WTC11 (cell line): ENCODE measurements at places on chromosomes 6 and 20.

DNA sequence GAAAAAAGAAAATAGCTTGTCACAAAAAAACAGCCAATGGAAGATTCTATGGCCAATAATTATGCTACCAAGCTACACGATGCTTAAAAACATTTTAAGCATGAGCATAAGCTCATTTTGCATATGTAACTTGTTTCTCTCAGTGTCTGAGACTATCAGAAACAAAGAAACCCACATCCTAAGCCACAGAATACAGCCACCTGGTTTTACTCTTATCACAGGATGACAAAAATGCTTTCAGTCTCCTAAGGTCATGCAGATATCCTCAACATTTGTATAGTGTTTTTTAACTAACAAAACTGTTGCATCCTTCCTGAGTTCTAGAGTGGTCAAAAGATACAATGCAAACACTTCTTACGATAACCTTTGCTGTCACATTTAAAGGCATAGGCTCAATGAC lies 172.1 kb upstream of the RUNX2 start:
- H3K27me3 ChIP-seq = no peaks in the 10 kb centered on the region
- DNase-seq = no peak
- H3K4me1 ChIP-seq = 0 out of 2 replicates have a peak, but pooled peaks cover 3% of the 10 kb centered on the region
- H3K27ac ChIP-seq = no peak overlapping the region
- H3K36me3 ChIP-seq = no peaks in the 10 kb centered on the region

- no peaks in the 10 kb centered on the region; the same call in 1 of the 2 replicates for H3K36me3 ChIP-seq
- no peak overlapping the region for H3K27ac ChIP-seq
- H3K27me3 ChIP-seq = no peaks in the 10 kb centered on the region
- no peak overlapping the region for H3K4me3 ChIP-seq
- no peak for DNase-seq
These were observed 18.0 kb downstream of the CDYL start for GRCh38 chr6:4794140-4794707.

DNA sequence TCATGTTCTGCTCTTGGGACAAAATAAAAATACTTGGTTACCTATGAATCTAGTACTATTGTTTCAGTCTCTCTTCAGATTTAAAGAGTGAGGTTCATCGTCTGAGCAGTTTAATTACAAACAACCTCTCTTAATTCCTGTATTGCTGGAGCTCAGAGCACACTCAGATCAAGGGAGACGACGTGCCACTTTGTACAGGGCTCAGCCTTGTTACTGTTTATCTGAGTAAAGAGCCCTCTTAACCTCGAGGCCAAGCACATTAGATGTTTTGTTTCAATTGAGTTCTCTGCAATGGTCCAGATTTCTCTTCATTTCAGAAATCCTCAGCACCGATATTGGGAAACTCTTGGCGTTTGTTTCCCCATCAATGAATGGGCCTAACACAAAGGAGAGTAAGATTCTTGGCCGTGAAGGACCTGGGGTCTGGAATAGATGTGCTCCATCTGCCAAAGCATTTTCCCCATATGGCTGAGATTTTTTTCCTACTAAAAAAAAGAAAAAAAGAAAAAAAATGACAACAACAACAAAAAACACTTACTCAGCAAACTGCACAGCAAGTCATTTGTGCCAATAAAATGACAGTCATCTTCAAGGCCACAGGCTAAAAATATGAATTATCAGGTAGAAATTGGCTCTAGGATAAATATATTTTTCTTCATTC lies 82.6 kb upstream of the CCN6 start:
- H3K4me1 ChIP-seq = peaks cover 18% of the 10 kb centered on the region
- H3K36me3 ChIP-seq = no peaks in the 10 kb centered on the region
- peaks cover 4% of the 10 kb centered on the region for H3K27me3 ChIP-seq
- DNase-seq = no peak
- no peak overlapping the region for H3K4me3 ChIP-seq

DNA sequence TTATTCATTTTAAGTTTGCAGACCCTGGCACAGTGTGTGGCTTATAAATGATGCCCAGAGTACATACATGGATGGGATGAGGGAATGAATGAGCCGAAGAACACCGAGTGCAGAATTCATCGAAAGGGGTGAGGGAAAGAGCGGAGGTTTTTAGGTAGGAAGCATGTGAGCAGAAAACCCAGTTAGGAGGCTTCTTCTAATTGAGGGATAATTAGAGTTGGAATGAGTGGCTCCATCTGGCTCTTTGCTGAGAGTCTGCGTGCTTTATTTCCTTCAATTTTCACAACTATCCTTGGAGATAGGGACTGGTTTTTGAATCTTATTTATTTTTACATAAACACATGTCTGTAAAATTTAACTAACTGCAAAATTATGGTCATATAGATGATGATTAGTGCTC lies 150.7 kb downstream of the DOK5 start:
- peaks cover 33% of the 10 kb centered on the region for H3K4me1 ChIP-seq
- DNase-seq = no peak
- no peak overlapping the region for H3K4me3 ChIP-seq
- H3K27me3 ChIP-seq = no peaks in the 10 kb centered on the region
- no peaks in the 10 kb centered on the region for H3K36me3 ChIP-seq
- H3K27ac ChIP-seq = no peak overlapping the region

DNA sequence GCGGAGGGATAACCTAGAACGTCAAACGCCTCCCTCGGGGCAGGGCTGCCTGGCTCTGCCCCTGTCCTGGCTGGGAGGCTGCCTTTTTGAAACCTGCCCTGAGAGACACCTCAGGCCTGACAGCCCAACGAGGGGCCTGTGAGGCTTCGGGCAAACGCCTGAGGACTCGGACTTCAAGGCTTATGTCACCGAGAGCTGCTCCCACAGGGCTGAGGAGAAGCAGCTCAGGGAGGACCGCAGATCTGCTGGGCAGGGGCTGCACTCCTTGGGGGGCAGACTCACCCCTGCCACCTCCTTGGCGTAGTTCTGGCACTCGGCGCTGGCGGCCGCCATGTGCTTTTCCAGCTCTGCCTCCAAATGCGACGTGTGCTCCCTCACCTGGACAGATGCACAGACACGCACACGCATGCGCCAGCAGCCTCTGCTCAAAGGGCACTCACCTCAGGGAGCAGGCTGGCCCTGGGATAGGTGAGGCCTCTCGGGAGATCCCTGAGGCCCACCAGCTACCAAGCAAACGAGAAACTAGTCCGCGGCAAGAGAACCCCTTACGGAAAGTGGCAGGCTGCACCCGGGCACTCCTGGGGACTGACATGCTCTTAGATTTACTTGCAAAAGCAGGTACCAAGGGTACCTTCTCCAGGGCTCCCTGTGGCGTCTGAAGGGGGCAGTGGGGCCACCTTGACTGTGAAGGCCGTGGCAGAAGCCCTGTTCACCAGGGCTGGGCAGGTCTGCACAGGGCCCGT lies 49.6 kb downstream of the DSTN start:
- no peaks in the 10 kb centered on the region for H3K4me1 ChIP-seq
- DNase-seq = peak; percentile 8
- no peak overlapping the region for H3K4me3 ChIP-seq
- H3K27me3 ChIP-seq = no peaks in the 10 kb centered on the region
- H3K27ac ChIP-seq = no peak overlapping the region
- peaks cover 55% of the 10 kb centered on the region for H3K36me3 ChIP-seq

DNA sequence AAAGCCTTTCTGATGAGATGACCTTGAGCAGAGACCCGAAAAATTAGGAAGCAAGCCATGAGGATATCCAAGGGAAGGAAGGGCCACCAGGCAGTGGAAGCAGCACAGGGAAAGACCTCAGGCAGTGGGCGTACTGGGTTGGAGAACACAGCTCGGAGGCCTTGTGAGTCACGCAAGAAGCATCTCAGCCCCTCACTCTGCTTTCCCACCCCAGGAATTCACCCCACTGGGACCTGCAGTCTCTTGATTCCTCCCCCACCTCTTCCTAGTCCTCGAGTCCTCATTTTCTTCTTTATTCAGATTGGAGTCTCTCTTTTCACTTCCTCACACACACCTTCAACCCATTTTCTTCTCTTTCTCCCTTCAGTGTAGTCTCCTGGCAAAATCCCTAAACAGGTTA lies 27.0 kb downstream of the RPRD1B start:
- H3K4me1 ChIP-seq = no peaks in the 10 kb centered on the region
- no peak overlapping the region for H3K4me3 ChIP-seq
- peaks cover 40% of the 10 kb centered on the region for H3K36me3 ChIP-seq

GRCh38 chr6:10414756-10415616 lies at the start of gene TFAP2A:
Gene TFAP2A, minus strand, starts transcription at chr6:10415074. Its CDS starts 83 bp downstream, at chr6:10414991.
- DNase-seq = peak; percentile 70
- H3K27me3 ChIP-seq = peaks cover 95% of the 10 kb centered on the region
- peak within 1 kb of the TSS; percentile 73 for H3K4me3 ChIP-seq
- H3K36me3 ChIP-seq = no peaks in the 10 kb centered on the region
- peaks cover 78% of the 10 kb centered on the region for H3K4me1 ChIP-seq
- H3K27ac ChIP-seq = no peak within 1 kb of the TSS

DNA sequence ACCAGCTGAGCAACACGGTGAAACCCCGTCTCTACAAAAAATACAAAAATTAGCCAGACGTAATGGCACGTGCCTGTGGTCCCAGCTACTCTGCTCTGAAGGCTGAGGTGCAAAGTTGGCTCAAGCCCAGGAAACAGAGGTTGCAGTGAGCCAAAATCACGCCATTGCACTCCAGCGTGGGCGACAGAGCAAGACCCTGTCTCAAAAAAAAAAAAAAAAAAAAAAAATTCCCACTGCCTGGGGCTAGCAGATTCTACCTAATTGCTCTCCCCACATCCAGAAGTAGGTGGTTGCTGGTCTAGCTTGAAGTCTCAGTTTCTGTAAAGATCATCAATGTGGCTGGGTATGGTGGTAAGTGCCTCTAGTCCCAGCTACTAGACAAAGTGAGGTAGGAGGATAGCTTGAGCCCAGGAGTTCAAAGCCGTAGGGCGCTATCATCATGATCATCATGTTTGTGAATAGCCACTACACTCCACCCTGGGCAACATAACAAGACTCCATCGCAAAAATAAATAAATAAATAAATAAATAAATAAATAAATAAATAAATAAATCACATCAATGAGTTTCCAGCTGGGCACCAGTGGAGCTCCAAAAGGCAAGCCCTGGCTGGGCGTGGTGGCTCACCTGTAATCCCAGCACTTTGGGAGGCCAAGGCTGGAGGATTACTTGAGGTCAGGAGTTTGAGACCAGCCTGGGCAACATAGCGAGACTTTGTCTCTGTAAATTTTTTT lies 6.3 kb upstream of the AP5S1 start:
- H3K27me3 ChIP-seq = no peaks in the 10 kb centered on the region
- H3K27ac ChIP-seq = no peak overlapping the region
- peaks cover 15% of the 10 kb centered on the region for H3K4me1 ChIP-seq
- no peak for DNase-seq
- H3K36me3 ChIP-seq = no peaks in the 10 kb centered on the region
